ENCODE measurements at places on chromosomes 1 and 21.

DNA sequence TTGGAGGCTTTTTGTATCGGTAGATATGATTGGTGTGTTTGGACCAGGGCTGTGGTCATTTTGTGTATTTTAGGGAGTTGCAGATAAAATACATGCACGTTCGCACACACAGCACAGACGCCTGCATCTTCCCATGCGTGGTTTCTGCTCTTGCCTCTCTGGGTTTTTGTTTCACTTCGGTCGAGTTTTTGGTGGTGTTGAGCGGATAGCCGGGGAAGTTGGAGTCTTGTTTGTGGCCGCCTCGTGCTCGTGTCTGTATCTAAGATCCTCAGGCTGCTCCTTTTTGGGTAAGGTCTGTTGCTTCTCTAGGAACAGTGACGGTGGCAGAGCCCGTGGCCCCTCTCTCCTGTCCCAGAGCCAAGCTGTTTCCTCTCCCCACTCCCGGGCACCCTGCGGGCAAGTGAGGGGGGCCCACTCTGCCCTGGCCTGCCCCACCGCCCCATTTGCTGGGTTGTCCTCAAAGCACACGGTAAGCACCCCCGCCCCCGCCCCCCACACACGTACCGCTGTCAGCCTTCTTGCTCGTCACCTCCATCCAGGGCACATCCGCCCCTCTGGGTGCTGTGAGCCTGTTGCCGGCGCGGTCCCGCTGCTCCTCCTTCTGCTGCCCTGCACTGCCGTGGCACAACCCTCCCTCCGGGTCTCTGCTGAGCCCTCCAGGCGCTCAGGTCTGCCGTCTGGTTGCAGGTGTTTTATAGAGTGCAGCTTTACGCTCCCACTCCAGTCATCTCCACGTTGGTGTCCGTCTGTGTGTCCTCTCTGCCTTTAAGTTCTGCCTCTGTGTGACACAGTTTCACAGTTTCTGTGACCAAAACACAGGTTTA is 51.9 kb downstream of the AGPAT3 start:
- DNase-seq, result peak; percentile 68

DNA sequence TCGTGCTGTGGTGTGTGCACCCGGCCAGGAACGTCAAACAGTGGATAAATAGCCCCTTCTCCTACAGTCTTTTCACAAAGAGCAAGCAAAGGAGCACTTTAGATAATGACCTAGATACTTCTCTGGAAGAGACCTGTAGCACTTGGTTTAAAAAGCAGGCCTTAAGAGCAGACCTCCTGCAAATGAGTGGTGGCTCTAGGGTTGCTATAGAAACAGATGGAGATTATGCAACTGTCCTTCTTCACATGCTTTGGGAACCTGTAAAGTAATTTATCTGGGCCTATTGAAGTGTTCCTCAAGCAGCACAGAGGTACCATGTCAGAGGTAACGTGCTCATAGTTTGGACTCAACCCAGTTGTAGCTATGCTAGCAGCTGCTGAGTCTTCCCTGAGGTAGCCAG is 208.2 kb upstream of the KIAA0040 start:
- no peak for DNase-seq

DNA sequence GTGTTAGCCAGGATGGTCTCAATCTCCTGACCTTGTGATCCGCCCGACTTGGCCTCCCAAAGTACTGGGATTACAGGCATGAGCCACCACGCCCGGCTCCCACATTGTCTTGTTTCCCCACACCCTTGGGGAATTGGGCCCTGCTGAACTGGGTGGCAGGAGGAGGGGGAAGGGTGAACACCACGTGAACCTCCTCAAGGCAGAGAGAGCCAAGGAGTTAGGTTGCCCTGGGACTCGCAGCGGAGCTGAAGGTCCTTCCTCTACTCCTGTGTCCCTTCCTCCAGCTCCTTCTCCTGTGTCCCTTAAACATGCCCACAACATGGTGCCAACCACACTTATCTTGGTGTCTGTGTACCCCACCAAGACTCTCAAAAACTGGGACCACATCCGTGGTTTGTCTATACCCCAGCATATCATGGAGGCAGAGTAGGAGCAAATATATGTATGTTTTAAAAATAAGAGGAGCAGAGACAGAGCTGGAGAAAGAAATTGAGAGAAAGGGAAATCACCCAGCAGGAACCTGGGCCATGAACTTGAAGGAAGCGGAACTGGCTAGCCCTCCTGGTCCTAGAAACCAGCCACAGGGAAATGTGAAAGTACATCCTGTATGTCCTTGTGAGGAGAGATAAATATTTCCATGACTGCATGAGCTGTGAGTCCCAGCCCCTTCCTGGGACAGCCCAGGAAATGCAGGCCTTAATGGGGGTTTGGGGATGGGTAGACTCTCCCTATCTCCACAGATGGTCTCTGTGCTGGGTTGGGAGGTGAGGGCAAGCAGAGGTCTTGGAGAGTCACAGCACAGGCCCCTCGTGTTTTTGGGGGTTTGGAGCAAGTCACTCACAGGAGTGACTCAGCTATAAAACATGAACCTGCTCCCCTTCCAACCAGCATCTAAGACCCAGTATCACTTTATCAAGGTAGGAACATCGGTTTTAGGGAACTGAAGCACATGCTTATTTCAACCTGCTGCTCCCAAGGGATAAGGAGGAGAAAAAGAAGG is 9.4 kb upstream of the TAL1 start:
- no peak for DNase-seq

- DNase-seq, result peak; percentile 44
Observed at GRCh38 chr21:25456672-25457071, 150.6 kb downstream of the MRPL39 start.

- no peak for DNase-seq
Observed at GRCh38 chr1:153531638-153532037, 4.2 kb downstream of the S100A6 start.

- no peak for DNase-seq
Observed at GRCh38 chr1:14627608-14628489, 29.4 kb downstream of the KAZN start.

DNA sequence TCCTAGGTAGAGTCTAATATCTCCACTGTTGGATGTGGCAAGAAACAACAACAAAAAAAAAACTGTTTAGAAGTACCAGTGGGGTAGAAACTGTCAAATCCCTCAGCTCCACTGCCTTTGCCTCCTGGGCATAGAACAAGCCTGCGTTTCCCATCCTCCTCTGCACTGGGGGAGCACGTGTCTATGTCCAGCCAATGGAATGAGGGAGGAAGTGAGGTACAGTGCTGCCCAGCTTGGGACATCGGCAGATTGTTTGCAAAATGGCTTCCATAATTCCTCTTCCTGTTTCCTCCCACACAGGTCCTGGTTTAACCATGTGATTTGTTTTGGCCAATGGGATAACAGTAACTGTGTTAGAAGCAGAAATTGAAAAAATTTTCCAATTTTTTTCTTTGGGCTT is 39.1 kb downstream of the PSMG1 start:
- no peak for DNase-seq

DNA sequence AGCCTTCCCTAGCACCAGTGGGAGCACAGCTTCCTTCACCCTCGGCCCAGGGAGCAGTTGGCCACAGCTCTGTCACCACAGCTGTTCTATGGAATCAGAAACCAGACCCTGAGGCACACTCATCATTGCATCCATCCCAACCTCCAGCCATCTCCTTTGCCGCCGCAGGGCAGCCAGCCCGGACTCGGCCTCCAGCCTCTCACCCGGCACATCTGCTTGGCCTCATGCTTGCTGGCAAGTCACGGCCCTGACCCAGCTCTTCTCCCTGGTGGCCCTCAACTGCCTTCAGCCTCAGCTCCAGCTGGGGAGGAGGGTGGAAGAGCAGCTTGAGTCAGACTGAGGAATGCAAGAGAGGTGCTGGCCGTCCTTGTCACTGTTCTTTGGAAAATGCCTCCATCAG is 59.8 kb downstream of the TOR1AIP2 start:
- DNase-seq, result no peak

DNA sequence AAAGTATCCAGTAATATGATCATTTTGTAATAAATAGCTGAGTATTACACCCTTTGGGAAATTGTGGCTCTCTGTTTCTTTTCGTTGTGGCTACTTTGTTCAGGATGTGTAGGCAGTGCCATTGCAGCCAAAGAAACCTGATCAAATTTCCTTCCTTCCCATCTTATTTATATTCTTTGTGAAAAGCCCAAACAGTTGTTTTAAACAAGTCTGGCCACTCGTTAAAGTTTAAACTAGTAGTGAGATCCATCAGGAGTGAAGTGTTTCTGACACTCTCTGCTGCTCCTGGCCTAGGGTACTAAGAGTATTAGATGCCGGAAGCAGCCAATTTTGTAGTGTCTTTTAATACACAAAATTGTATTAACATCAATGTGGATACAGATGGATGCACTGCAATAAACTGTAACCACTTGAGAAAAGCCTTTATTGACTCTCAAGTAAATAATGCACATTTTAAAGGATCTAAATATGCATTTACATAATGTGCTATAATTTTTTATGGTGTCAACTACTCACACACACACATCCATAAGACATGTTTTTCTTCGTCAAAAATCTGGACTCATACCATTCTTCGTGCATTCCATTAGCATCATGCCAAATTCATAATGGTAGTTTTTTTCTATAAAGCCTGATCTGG is 317.9 kb downstream of the NFIA start:
- DNase-seq, result no peak

DNA sequence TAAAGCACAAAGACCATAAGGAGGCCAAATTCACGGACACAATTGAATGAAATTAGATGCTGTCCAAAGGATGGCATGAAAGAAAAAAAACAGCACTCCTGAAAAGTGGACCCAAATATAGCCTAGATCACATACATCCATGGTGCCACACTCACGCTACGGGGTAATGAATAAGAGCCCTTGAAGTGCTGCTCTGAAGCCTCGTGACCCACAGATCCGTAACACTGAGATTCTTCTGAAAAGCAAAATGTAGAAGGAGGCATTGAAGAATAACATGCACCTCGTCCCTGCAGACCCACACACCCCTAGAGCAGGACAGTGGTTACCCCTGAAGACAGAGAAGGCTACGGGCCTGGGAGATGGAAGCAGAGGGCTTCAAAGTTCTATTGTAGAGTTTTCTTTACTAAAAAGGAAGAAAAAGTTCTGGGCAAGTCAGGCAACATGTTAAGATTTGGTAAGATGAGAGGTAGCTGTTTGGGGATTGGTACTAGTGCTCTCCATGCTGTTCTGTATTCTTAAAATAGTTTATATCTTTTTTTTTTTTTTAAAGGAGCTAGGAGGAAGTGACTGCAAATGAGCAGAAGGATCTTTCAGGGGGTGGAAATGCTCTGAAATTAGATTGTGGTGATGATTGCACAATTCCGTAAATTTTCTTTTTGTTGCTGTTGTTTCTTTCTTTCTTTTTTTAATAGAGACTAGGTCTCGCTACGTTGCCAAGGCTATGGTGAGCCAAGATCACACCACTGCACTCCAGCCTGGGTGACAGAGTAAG is 4.1 kb upstream of the ITGB2 start:
- DNase-seq, result no peak

DNA sequence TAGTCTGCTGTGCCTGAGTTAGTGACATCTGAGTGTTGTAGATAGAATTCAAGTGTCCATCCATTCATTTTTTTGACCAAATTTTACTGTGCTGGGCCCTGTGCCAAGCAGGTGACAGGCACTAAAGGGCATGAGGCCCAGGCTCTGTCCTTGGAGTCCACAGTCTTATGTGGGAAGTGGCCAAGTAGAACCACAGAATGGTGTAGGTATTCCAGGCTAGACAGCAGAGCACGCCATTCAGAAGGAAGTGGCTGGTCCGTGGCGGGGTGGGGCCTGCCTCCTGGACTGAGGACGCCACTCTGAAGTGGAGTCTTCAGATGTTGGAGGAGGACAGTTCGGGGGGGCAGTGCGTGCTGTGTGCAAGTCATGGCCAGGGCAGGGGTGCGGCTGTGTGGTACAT is 68.9 kb upstream of the ACTL8 start:
- no peak for DNase-seq

GRCh38 chr1:38053416-38054091 is 7.0 kb upstream of the POU3F1 start:
- no peak for DNase-seq

DNA sequence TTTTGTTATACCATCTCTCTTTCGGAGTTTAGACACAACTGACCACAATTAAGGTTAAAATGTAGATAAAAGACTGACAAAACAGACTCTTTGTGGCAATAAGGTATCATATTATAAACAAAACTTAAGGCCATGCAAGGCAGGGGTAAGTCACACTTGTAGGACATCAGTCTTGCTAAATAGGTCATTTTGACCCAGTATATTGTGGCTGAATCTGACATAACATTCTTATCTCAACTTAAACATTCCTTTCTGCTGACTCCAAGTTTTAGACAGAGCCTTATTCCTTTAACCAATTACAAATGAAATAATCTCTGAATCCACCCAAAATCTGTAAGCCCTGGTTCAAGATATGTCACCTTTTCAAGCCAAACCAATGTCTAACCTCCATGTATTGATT is 733.4 kb upstream of the B3GALT2 start:
- no peak for DNase-seq
